GM03348 (cell line): ENCODE measurements at places on chromosomes 7 and 10.

DNA sequence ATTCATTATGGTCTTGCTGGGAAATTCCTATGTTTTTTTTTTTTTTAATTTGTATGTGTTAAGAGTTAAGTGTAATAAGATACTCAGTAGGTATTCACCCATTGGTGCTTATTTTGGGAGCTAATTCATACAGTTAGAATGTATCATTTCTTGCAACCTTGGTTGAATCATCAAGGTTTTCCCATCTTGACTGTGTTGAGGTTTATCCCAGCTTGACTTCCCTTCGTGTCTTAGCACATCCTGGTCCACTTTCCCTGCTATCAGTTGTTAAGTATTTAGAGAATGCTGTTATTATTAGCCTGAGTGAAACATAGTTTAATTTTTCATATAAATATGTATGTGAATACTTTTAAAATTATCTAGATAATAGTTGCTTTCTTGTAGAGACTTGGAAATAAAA lies 20.8 kb downstream of the RALA start:
- DNase-seq, result peak; percentile 56

GRCh38 chr7:97005183-97006054 lies at the start of gene DLX6:
Gene DLX6, plus strand, starts transcription at chr7:97005553. Its CDS starts 425 bp downstream, at chr7:97005978.
- DNase-seq, result no peak

DNA sequence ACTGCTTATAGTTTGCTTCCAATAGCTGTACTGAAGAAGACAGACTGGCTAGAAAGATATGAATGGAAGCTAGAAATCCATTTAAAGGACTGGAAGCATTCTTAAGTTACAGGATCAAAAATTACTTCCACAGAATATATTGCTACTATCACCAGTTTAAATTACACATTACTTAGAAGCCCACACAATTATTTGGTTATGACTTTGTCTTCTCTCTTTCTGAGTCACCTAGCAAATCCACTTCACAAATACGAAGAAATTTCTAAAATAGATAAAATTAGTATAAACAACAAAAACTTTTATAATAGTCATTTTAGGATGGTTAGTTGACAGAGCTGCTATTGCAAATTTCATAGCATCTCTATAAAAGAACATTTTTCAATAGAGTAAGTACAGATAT lies 108.1 kb downstream of the SNX13 start:
- no peak for DNase-seq

- DNase-seq, result no peak
Observed at GRCh38 chr10:127016331-127016730, 111.1 kb downstream of the DOCK1 start.

- peak; percentile 42 for DNase-seq
Observed at GRCh38 chr7:120053390-120053961, 219.5 kb upstream of the KCND2 start.

DNA sequence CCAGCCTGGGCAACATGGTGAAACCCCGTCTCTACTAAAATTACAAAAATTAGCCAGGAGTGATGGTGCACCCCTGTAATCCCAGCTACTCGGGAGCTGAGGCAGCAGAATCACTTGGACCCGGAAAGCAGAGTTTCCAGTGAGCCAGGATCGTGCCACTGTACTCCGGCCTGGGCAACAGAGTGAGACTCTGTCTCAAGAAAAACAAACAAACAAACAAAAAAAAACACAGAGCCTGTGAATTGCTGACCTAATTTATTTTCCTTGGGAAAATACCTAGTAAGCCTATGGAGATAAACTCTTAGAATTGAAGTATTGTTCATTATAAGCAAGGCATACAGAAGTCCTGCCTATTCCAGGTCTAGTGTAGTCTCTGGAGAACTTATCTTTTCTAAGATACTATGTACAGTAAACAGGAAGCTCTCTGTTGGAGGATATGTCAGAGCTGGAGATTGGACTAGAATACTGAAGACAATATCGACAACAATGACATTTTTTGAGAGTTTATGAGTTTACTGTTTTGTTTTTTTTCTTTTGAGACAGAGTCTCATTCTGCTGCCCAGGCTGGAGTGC lies 14.9 kb downstream of the GTF2I start:
- no peak for DNase-seq

DNA sequence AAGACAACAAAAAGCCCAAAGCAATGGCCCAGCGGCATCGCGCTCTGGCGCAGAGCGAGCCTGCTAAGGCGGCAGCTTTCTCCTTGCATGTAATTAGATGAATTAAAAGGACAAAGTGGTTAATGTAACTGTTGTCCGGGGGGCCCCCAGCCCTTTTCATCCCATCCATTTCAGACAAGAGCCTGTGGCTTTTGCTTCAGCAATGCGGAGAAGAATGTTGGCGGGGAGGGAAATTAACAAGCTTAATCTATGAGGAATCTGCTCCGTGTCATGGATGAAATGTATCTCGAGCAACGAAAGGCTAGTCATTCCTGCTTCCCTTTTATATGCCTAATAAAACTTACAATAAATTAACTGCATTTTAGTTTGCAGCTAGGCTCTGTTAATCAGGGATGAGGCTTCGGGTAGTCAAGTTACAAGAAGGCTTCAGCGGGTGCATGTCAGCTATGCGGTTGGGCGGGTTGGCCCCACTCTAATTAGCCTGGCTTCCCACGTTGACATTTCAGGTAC lies 203.3 kb downstream of the BUB3 start:
- no peak for DNase-seq

DNA sequence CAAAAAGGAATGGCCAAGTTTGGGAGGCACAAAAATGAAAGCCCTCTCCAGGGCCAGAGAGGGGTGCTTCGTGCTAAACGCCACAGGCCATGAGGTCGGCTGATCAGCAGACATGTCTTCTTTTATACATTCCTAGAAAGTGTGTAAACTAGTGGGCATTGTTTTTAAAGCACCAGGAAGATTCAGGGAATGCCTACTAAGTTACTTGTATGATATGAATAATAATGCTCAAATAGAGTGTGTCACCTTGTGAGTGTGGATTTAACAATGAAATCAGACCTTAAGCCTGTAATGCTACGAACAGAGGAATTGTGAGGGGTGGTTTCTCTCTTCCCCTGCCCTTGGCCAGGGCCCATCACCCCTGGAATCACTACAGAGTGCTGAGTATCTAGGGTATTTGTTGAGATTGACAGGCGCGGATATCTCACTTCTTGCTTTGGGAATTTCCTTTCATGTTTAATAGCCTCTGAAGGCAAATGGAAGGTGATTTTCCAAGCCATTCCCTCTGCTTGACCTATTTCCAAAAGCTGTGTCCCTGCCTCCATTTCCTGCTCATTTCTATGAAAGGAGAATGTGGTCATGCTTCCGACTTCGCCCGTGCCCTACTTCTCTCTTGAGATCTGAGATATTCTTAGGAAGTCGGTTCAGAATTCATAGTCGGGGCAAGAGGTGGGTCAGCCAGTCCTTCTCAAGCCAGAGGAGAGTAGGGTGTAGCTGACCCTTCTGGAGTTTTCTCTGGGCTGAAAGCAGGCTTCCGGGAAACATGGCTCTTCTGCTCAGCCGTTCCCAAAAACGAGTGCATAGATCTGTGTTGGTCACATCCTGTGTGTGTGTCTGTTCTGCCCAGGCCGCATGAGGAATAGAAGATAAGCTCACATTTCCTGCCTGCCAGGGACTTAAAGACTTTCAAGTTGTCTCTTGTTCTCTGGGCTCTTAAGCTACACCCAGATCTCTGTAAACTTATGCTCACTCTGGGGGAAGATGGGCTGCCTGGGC lies 167.8 kb upstream of the ITGB1 start:
- DNase-seq, result no peak

DNA sequence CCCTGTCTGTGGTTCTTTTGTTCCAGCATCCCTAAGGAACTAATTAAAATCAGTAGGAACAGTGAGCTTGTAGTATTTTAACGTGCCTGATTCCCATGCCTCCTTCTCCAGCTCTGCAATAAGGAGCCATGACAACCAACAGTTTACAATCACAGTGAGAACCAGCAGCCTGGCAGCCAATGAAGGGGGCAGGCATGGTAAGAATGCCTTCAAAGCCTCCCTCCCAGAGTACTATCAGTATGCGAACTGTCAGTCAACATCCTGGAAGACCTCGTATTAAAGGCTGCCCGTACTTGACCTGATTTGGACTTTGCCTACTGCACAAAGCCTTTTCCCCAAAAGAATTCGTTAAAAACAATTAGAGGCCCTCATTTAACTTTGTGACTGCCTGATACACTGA lies 7.7 kb downstream of the ZPBP start:
- DNase-seq, result no peak

- DNase-seq, result no peak
Observed at GRCh38 chr10:96651998-96652431, 65.2 kb upstream of the TM9SF3 start.

GRCh38 chr10:6748981-6749635 lies 169.0 kb upstream of the PRKCQ start:
- DNase-seq, result peak; percentile 60

DNA sequence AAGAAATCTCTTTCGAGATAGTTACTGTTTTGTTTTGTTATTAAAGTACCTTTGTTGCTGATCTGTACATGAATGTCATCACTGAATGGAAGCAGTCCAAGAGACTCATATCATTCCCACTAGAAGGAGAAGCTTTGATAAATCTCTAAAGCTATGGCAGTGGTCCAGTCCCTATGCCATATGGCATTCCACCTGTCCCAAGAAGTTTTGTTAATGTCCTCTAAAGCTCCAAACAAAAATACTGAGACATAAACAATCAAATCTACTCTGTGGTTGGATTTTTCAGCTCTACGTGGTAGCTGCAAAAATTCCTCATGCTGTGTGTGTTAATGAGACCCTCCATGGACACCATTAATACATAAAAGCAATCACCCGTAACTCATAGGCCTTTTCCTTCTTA lies 94.1 kb downstream of the LRRN3 start:
- no peak for DNase-seq

- DNase-seq, result peak; percentile 76
Observed at GRCh38 chr7:94289071-94289470, 105.6 kb upstream of the COL1A2 start.
